ENCODE measurements at places on chromosomes 5 and 9.

DNA sequence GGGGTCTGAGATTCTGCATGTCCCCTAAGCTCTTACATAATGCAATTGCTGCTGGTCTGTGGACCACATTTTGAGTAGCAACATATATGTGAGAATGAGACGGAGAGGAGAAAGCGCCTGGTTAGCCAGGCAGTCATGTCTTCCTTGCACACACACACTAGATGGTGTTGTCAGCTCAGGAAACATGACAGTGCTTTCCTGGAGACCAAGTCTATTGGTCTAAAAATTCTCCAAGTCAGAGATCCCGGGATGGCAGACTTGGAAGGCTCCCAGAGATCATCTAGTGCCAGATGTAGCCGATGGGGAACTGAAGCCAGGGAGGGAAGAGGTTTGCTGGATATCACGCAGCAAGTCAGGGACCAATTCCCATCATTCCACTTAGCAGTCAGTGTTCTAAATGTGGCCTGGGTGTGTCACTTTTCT lies 53.4 kb downstream of the GALNT12 start:
- no peak for DNase-seq

GRCh38 chr9:86598411-86599239 lies 244.4 kb upstream of the TUT7 start:
- no peak for DNase-seq

DNA sequence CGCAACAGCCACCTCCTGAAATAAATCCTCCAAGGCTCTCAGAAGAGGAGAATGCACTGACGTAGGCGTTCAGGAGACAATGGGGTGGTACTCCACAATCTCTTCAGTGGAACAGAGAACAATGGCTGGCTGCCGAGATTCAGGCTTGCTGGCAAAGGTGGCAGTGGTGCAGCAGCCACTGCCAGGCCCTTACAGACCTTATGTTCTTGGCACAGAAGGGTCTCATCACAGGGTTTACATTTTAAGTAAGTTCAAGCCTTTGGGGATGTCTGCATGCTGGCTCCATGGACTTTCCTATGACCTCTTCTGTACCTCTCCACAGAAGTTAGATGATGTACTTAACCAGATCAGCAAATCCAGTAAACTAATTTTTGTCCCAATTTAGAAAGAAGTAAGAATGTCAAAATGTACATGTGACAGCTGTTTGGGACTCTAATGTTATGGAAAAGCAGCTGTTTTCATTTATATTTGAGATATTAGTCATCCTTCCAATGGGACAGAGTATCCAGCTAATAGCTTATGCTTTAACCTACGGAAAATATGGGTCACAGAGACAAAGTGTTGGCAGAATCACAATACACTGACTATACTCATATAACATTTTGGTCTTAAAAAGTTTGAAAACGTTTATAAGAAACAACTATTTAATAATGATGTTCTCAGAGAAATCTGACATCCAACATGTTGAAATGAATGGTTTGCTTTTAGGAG lies 180.9 kb downstream of the MAPKAP1 start:
- DNase-seq = no peak

DNA sequence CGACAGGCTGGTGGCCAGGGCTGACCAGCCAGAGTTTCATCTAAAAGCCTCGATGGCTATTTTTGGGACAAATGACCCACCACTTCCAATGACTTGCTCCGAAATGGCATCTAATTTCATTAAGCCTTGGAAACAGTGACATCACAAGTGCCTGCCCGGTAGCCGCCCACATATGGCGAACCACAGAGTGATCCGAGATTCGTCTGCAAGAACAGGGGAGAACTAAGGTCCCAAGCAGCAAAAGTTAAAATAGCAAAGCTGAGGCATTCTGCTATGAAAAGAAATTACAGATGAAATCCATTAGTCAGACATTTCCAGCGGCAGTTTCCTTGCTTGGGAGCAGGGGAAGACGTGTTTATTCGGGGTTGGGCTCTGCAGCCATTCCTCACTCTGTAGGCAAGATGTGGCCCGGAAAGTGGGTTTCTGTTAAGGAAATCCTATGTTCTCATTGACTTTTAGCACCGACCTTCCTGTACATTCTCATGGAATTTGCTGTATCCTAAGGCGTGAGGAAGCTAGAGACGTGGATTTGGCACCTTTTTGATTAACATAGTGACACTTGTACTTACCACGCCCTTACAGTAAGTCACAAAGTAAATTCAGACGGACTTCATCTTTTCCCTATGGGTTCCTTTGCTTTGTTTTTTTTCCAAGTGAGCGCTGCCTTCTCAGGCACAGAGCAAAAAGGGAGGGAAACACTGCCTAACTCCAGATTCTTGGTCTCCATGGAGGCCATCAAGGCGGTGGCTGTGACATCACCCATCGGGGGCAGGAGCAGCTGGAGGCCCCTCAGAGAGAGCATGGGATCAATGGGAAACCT lies 45.1 kb downstream of the ERGIC1 start:
- DNase-seq = no peak

GRCh38 chr9:105993116-105993854 lies 298.9 kb downstream of the TMEM38B start:
- no peak for DNase-seq

GRCh38 chr5:181243018-181243563 lies 615 bp downstream of the RACK1 start:
- DNase-seq = no peak

DNA sequence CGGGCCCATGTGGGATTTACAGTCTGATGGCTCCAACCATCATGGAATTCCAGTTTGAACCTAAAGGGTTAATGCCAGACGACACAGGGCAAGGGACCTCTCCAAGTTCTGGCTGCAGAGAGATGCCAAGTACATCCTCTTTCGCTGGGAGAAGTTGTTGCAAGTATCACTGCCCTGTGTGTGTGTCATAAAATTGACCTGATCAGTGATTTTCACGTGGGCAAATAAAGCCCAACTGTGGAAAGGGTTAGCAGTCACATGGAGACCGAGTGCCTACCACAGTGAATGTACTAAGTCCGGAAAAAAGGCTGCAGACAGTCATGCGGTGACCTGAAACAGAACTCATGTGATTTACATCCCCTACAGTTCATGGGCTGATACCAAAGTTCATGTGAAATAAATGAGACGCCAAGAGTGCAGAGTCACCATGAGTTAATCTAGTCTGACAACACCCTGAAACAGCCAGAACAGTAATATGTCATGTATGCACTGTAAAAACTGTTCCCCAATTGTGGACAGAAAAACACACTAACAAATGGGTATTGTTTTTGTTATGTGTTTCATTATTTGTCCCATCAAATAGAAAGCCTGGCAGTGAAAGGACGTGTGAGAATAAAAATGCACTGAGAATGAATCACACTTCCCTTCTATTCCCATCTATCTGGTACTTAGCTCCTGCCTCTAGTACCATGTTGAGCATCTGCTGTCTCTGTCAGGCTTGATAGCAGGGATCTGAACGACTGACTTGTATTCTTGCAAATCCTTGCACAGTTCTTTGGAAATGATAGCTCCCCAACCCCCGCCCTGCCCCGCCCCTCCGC lies 115.7 kb downstream of the SUSD1 start:
- DNase-seq = no peak

- DNase-seq = no peak
Measured at GRCh38 chr9:4796988-4797853, 4.5 kb downstream of the RCL1 start.

- no peak for DNase-seq
Measured at GRCh38 chr9:133290751-133291302, 15.8 kb upstream of the ABO start.

GRCh38 chr9:110847671-110848070 lies 179.1 kb downstream of the MUSK start:
- no peak for DNase-seq

All from stimulated activated CD4-positive, alpha-beta T cell treated with anti-CD3 and anti-CD28 coated beads, Interleukin-15, amount 100 ng/mL, for 1 hour (primary cell).